ENCODE measurements at places on chromosomes 12 and 14.

DNA sequence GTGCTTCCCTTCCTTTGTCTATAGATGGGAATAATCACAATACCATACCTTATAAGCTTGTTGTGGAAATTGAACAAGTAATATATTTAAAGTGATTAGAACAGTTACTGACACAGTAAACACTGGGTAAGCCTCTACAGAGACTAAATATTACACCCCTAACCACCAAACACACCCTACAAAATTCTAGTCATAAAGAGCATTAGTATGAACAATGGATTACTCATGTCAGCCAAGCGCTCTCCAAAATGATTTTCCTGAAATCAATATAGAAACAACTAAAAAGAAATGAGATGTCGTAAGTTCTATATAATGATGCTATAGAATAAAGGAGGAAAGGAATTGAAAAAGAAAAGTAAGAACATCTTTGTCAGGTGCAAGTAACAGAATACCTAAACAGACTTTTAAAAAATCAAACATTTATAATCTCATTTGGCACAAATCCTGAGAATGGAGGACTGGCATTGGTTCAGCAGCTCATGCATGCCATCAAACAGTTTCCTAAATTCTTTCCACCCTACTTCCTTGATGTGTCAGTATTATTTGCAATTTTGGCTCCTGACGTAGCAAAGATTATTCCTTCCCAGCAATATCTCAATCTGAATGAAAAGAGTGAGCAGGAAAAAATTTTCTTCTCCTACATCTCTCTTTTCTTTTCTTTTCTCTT, 118.0 kb downstream of the SINHCAF start:
- no peak for DNase-seq

DNA sequence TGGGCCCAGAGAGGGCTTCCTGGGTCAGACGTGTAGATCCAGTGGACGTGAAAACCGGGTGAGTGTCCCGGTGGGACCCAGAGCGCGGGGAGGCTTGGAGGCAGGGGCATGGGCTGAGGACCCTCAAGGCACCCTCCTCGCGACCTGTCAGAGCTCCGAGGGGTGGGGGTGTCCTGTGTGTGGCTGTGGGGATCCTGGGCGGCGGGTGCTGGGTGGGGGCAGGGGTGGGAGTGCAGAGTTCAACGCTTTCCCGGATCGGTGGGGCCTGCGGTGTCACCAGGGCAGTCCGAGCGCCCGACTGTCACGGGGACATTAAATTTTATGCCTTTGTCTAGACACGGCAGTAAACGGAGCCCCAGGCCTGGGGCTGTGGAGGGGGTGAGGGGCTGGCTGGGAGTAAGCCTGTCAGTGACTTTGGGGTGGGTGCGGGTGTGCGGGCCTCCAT, 1.0 kb downstream of the TMEM121 start:
- DNase-seq: no peak

DNA sequence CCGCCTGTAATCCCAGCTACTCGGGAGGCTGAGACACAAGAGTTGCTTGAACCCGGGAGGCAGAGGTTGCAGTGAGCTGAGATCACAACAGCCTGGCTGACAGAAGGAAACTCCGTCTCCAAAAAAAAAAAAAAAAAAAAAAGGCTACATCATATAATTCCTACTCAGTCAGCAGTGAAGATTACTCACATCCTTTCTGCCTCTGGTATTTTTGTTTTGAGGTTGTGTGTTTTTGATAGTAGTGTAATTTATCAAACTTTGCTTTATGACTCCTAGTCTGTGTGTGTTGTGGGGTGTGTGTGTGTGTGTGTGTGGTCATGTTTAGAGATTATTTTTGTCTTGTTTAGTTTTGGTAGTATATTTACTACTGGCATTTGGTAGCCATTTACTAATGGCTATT, 29.8 kb upstream of the DLGAP5 start:
- DNase-seq: no peak

- DNase-seq: no peak
Measured at GRCh38 chr12:128830505-128830893, 6.7 kb upstream of the SLC15A4 start.

DNA sequence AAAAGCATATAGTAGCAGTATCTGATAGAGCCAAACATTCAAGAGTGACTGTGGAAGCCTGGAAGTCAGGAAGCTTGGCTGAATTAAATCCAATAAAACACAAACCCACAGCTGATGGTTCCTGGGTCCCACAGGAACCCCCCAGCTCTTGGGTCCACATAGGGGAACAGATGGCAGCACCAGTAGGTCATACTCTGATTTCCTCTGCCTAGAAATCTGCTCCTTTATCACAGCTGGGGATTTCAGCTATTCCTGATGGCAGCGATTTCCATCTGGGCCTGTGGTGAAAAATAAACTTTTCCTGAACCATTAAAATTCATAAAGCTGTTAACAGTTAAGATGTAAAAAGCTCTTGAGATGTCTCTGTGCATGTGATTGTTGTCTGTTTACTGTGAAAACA, 202.0 kb upstream of the FRMD6 start:
- no peak for DNase-seq

- no peak for DNase-seq
Measured at GRCh38 chr12:56688846-56689109, 694 bp upstream of the PTGES3 start.

DNA sequence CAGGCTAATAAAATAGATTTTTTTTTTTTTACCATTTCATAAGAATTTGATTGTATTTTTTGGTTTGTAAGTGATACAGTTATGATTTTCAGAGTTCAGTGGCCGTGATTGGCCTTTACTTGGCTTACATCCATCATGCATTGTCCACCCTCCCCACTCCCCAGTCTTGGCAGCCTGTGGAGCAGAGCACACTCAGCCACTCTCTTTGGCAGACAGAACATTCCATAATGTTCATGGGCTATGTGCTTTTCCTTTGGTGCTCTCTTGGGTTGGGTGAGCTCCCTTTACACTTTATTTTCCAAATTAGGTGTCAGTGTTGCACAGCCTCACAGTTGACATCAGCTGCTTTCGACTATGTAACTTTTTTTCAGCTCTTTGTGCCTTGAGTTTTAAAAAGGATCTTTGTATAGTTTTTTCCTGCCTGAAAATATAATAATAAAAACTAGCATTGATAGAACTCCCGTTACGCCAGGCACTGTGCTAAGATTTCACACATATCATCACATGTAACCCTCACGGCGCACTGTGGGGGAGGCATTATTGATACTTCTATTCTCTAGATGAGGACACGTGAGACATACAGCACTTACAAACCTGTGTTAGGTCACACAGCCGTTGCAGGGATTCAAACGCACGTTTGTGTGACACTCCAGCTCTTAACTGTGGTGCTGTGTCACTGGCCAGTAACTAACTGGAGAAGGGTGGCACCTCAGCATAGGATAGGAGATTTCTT, 21.5 kb downstream of the SUDS3 start:
- no peak for DNase-seq

DNA sequence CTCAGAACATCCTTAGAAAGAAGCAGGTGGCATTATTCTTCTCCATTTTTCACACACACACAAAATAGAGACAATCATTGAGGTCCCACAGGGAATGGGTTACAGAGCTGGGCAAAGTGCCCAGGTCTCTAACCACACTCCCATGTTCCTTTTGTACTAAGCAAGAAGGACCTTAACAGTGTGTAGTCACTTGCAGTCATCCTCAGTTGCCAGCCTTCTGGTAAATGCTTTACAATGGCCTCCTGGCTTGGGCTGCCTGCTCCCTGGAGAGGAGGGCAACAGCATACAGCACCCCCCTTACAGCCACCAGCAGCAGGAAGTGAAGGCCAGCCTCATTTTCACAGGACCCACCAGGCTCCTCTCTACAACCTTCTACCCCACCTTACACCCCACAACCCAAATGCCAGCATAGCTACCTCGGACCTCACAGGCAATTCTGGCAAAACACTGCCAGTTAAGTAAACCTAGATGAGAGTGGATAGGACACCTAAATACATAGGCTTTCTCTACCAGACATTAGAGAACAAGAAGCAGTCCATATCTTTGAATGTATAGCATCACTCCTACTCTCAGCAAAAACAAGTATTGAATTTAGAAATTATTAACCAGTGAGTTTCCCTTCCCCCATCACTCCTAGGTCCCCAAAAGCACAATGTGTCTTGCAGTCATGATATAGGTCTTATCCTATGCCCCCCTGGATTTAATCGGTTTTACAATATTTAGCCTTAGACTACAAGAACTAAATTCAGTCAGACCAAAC, 88.1 kb downstream of the PPP2R5E start:
- no peak for DNase-seq

- no peak for DNase-seq
Measured at GRCh38 chr14:32397861-32398640, 69.0 kb downstream of the AKAP6 start.

GRCh38 chr14:50117456-50117855, 1.1 kb upstream of the VCPKMT start:
- no peak for DNase-seq

- DNase-seq: no peak
Measured at GRCh38 chr14:75204116-75204515, 27.7 kb upstream of the TMED10 start.
